D721Med (cell line): ENCODE measurements at places on chromosomes 16 and 17.

DNA sequence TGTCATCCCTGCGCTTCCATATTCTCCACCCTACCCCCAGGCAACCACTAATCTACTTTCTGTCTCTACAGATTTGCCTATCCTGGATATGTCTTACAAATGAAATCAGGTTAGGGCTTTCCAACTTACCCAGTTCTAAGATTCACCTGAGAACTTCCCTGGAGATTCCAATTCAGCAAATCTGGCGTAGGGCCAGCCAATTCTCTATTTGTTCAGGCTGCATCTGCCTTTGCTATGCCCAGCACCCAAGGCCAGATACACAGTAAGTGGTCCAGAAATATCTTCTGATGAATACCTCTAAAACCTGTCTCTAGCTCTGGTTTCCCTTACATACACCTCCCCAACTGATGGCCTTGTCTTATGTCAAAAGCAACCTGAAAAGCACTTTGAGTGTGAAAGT is 10.4 kb upstream of the CTCF start:
- DNase-seq, result no peak

GRCh38 chr17:82788206-82789001 is 36.5 kb downstream of the TBCD start:
- no peak for DNase-seq

DNA sequence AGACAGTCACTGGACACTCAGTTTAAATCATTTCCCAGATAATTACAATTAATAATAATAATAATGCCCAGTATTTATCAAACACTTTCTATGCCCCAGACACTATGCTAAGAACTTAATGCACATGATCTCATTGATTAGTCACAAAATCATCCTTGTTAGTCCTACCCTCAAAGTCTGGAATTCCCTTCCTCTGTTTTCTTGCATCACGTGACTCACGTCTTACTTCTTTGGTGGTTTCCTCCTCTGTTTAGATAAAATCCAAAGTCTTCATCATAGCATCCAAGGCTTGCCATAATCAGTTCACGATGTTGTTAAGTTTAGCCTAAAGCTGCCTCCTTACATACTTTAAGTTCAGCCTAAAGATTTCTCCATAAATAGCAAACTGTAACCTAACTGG is 471.9 kb downstream of the PMP22 start:
- no peak for DNase-seq

DNA sequence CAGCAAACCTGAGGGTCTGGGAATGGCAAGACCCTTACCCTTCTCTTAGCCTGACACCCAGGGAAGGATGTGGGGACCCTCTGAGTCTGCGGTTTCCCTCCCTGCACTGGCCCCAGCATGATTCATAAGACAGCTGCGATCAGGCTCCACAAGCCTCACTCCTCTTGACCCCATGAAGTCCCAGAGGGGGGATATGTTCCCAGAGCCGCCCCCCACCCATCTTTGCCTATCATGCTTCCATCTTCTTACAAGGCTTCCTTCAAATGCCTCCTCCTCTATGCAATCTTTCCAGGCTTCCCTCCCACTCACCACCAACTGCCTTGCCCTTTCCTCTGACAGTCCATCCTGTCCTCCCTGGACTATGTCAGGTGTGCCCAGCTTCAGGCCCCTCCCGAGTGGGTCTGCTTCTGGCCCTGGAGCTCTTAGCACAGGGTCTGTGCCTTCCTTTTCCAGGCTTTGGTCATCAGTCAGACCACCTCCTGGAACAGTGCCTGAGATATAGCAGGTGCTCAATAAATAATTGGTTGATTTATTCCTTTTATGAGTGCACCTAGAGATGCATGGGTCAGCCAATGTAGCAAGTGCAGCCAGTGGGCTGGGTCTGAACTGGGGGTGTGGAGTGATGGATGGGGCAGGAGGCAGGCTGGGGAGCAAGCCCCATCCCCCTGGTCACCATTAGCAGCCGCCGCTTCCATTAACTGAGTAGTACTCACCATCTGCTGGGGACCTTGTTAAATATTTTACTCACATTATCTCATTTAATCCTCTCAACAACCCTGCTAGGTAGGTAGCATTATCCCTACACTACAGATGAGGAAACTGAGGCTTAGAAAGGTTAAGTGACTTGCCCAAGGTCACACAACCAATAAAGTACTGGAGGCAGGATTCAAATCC is 8.4 kb downstream of the DLX3 start:
- no peak for DNase-seq

DNA sequence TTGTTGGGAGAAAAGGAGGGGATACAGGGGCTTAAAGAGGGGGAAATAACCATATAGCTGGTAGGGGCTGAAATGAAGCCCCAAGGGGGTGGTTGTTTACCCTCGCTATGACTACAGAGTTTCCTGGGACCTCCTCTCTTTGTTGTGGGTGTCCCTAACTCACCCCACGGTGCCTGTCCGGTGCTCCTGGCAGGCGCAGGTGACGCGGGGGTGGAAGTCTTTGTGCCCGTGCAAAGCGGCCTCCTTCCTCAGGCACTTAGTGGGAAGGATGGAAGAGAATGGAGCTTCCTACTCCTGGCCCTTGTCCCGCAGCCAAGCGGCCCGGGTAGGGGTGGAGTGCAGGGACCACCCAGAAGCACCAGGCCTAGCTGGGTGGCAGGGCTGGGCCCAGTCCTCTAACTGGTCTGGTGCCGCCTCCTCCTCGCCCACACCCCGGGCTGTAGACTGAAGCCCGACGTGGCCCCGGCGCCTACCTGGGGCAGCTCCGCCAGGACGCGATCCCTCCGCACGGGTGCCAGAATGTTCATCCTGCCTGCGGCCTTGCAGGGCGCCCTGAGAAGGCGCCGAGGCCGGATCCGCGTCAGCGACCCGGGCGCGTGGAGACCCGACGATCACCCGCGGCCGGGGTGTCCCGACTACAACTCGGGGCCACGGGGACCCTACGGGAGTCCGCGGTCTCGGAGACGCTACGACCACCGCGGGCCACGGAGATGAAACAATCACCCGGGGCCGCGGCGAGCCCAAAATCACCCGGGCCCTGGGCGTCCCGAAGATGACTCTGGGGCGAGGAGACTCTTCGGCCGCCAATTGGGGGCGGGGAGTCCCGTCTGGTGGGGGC is 709 bp downstream of the RAB34 start:
- no peak for DNase-seq
